ENCODE measurements at places on chromosomes 13 and 19. TPM values are rescaled to one million over a fixed set of nuclear protein-coding genes. Genes with fewer than 3 reads are reported as not detected.

CACNG8 gene
- total RNA-seq: not detected

ADAMTSL5 gene
- total RNA-seq: 11.3 TPM

KASH5 gene
- total RNA-seq: not detected

SMAD9 gene
- 2.8 TPM for total RNA-seq

NLRP11 gene
- under 0.01 TPM for total RNA-seq

TMEM150B gene
- not detected for total RNA-seq

ZNF865 gene
- 2.4 TPM for total RNA-seq

C1QTNF9B gene
- not detected for total RNA-seq

PCCA gene
- total RNA-seq: 24.2 TPM

CRX gene
- not detected for total RNA-seq

POSTN gene
- 26.4 TPM for total RNA-seq

PCDH9 gene
- 5.7 TPM for total RNA-seq

C1QTNF9 gene
- not detected for total RNA-seq

ASF1B gene
- total RNA-seq: 2.2 TPM

CAMSAP3 gene
- total RNA-seq: not detected

KIR2DL3 gene
- total RNA-seq: not detected

IGFL3 gene
- total RNA-seq: 0.49 TPM

CEACAM3 gene
- total RNA-seq: not detected

NLRP9 gene
- not detected for total RNA-seq

RASAL3 gene
- not detected for total RNA-seq

RASIP1 gene
- 0.32 TPM for total RNA-seq

ATP1A3 gene
- total RNA-seq: not detected

RNASEH2B gene
- 43.6 TPM for total RNA-seq

C13orf42 gene
- total RNA-seq: not detected

ZNF681 gene
- 0.61 TPM for total RNA-seq

FCER2 gene
- not detected for total RNA-seq

NDUFA7 gene
- total RNA-seq: 5.7 TPM
